Uterus (tissue), 4 donors: ENCODE measurements at places on chromosomes 16 and 17. TPM values are rescaled to one million over a fixed set of nuclear protein-coding genes. Genes with fewer than 3 reads are reported as not detected.

Gene SLC16A13
- not detected for total RNA-seq

Gene JMJD8
- 57.8 TPM for total RNA-seq

Gene KIF2B
- total RNA-seq, result not detected

Gene TERB1
- 0.83 TPM for total RNA-seq

Gene PDILT
- total RNA-seq, result not detected

Gene TEKT1
- total RNA-seq, result 2.4 TPM

Gene DNAAF8
- 0.67 TPM for total RNA-seq

Gene KRT9
- 0.21 TPM for total RNA-seq

Gene ERCC4
- 9.7 TPM for total RNA-seq

Gene NPIPA5
- total RNA-seq, result 0.59 TPM

Gene RGS9
- total RNA-seq, result 3.5 TPM

Gene LYRM9
- 29.1 TPM for total RNA-seq

GRCh38 chr16:74607962-74608356 is 1.0 kb upstream of the GLG1 start:
- DNase-seq, result no peak

- DNase-seq, result no peak
These were observed 10.8 kb downstream of the KCTD5 start for GRCh38 chr16:2692948-2693651.

- DNase-seq, result no peak
These were observed 91.8 kb downstream of the RGS9 start for GRCh38 chr17:65228734-65229620.

GRCh38 chr17:39659279-39660010 is 5.7 kb upstream of the TCAP start:
- no peak for DNase-seq

GRCh38 chr16:30979170-30980022 is 5.6 kb upstream of the HSD3B7 start:
- DNase-seq, result no peak

DNA sequence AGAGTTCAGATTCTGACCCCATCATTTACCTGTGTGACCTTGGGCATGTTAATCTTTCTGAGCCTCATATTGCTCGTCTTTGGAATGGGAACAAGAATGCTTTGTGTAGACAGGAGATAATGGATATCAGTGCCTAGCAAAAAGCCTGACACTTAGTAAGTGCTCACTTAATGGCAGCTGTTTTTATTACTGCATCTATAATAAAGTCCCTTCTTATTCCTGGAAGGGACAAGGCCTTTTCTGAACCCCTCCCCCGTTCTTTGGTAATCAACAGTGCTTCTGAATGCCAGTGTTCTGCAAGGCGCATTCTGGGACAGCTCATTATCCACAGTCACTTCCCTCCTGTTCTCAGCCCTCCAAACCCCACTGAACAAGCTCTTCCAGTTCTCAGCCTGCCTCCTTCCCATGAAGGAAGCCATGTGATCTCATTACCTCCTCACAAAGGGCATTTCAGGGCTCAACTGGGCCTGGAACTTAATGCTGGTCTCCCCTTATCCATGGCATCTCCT is 25.1 kb upstream of the SUPT4H1 start:
- DNase-seq, result no peak

DNA sequence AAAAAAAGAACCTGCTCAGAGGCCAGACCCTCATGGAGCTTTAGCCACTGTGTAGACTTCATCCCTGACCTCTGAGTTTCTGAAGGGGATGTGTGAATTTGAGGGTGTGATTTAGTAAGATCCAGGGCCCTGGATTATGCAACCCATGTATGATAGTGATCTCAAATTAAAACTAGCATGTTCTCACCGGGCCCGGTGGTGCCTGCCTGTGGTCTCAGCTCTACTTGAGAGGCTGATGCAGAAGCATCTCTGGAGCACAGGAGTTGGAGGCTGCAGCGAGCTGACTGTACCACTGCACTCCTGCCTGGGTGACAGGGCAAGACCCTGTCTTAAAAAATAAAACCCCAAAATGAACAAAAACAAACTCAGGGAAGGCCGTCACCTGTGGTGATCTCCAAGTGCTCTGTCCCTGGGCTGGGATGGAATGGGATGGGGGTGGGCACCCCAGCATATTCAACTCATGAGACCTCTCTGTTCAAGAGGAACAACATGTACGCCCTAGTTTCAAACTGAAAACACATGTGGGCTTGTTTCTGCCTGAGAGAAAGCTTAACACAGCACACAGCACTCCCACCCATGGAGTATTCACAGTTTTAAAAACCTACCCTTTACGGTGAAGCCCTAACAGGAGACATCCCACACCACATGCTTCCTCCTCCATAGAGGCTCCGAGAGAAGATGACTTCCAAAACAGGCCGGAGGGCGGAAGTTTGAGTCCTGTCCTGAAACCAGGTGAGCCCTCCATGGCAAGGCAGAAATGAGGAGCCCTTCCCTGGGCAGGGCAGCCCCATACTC is 30.1 kb downstream of the GNPTG start:
- no peak for DNase-seq

DNA sequence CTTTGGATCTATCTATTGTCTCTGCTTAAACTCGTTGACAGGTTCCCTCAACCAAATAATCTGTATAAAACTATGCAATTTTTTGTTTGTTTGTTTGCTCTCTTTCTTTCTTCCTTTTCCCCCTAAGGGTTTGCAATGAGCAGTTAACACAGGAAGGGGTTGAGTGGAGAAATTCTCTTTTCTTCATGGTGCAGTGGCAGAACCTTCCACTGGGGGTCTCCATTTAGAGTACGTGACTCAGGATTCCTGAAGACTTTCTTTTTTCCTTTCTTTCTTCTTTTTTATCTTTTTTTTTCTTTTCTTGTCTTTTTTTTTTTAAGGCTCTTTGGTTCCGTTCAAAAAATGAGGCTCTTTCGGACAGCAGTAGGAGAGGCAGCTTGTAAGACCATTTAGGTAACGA is 19.5 kb upstream of the RBFOX1 start:
- DNase-seq, result no peak

DNA sequence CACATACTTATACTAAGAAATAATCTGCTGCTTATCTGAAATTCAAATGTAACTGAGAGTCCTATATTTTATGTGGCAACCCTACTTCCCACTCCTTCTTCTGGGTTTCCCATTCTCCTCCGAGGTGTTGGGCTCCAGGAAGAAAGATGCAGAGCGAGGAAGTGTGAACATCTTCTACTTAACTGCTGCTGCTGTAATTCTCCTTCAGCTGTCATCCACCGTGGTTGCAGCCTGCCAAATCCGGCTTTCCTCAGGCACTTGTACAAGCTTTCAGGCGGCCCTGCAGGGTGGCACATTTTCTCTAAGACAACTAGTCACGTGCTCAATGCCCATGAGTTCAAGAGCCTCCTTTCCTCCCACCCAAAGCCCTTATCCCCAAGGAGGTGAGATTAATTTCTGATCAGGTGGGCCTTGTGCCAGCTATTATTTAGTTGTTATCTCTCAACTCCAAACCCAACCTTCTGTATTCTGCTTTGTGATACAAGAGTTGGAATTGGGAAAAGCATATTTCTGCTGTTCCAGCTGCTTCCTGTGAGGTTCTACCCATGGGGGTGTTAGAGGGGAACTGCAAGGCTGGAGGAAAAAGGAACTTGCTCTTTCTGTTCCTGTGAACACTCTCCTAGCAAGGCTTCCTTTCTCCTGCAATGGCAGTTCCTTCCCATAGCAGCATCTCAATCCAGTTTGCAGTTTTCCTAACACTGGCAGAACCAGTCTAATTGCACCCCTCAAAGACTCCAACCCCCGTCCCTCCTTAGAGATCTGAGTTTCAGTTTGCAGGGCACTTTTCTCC is 67.6 kb upstream of the RBBP6 start:
- no peak for DNase-seq

DNA sequence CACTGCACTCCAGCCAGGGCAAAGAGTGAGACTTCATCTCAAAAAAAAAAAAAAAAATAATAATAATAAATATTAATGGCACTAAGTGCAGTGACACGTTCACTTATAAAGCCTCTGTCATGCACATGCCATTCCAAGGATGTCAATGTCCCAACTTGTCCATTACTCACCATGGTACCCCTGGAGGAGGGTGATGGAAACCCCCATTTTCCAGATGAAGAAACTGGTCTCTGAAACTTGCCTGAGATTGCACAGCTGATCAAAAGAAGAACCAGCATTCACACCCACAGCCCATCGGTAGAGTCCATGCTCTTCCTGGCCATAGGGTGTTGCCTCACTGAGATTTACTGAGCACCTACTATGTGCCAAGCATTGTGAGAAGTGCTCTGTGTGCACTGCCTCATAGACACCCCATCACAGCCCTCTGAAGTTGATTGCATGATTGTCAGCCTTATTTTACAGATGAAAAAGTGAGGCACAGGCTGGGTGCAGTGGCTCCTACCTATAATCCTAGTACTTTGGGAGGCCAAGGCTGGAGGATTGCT is 123.7 kb downstream of the ABCC1 start:
- DNase-seq, result no peak

DNA sequence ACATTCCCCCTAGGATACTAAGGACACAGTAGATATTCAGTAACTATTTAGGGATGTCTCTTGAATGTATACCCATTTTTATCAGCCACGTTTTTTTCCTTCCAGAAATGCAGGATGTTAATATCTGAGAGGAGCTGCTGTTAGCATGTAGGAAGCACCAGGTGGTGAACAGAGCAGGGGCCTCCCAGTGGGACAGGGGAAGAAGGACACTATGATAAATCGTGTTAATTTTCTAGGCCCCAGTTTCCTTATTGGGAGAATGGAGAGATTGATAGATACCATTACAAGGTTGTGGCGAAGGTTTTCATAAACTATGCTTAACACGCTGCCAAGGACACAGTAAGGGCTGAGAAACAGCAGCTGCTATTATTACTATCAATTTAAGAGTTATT is 45.4 kb downstream of the PRSS54 start:
- DNase-seq, result no peak

- DNase-seq, result no peak
These were observed 1.5 kb downstream of the ALOXE3 start for GRCh38 chr17:8116776-8117175.

- no peak for DNase-seq
These were observed 86.1 kb downstream of the KANSL1 start for GRCh38 chr17:46106966-46107644.

DNA sequence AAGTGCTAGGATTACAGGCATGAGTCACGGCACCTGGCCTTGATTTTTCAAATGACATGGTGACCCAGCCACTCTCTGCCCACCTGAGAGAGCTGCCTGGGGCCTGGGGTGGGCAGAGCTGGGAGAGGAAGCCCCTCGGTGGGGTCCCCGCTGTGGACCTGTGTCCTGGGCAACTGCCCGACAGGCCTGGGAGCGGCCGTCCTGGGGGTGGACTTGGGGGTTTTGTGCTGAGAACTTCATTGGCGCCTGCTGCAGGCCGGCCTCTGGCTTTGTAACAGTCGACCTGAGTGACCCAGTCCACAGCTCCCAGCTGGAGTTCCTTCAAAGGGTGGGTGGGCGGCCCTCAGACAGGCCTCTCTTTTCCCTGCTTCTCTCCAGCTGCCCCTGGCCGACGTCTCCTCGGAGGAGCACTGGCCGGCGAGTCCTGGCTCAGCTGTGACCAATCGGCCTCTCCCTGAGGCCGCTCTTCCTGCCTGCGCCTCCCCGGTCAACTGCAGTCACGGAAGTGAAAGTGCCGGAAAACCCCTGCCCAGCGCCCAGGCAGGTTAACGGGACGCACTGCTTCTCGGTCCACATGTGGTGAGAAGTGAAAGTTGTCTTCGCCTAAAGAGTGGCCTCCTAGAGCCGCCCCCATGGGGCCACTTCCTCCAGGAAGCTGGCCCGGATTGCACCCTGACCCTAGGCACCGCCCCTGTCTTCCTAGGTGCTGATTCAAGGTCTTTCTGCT is 5.5 kb downstream of the CBFA2T3 start:
- no peak for DNase-seq

DNA sequence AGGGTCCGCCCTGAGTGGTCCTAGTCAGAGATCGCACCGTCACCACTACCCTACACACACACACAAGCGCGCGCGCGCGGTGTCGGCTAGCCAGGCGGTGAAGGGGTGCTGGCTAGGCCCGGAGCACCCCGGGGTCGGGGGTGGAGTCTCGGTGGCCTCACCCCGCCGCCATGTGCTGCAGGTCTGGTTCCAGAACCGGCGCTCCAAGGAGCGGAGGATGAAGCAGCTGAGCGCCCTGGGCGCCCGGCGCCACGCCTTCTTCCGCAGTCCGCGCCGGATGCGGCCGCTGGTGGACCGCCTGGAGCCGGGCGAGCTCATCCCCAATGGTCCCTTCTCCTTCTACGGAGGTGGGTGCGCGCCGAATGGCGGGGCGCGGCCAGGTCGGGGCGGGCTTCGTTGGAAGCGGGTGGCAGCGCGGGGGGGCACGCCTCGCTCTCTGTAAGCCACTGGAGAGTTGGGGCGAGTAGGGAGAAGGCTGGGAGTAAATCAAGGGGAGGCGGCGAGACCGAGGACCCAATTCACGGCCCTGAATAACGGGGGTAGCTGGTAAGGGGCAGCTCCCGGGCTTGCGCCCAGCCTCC is 4.8 kb downstream of the LHX1 start:
- no peak for DNase-seq

- DNase-seq, result no peak
These were observed 3.9 kb downstream of the HIRIP3 start for GRCh38 chr16:29991571-29991904.

DNA sequence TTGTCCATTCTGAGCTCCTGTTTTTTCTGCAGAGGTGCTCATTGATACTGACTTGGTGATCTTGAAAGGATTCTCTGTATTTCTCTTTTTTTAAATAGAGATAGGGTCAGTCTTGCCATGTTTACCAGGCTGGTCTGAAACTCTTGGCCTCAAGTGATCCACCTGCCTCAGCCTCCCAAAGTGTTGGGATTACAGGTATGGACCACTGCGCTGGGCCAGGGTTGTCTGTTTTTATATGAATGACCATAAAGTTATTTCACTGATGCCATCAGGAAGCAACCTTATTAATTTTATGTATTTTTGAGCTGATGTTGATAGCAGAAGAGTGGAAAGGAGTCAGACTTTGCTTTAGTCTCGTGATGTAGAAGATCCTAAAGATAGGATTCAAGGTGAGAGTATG is 35.7 kb upstream of the METTL9 start:
- no peak for DNase-seq

GRCh38 chr16:5905935-5906334 is 808.3 kb upstream of the EEF2KMT start:
- DNase-seq, result no peak

- no peak for DNase-seq
These were observed 172.4 kb downstream of the ABCA8 start for GRCh38 chr17:68782789-68783188.

- no peak for DNase-seq
These were observed 66.4 kb upstream of the SMIM36 start for GRCh38 chr17:55577687-55578086.

- DNase-seq, result no peak
These were observed 299.3 kb upstream of the SALL1 start for GRCh38 chr16:51450376-51450775.
